ENCODE measurements at places on chromosomes 3 and 15.

GRCh38 chr3:50674349-50675178 is at the start of gene DOCK3:
TSS of gene DOCK3 (plus strand) at chr3:50674927. CDS start at chr3:50675264, 337 bp downstream.
- no peak for DNase-seq

DNA sequence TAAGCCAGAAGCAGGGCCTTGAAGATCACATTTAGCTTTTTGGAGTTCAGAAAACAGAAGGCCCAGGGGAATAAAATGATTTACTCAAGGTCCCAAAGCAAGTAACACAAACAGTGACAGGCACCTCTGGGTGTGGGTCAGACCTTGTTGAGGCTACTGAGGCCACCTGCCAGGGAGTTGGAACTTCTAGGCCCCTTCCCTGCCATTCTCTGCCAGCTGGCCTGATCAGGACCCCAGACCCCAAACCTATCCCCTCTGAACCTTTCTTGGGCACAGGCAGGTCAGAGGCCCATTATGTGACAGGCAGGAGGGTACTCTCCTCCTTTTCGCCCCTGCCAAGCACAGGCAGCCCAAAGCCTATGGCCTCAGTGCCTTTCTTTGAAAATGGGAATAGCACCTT is 49.4 kb upstream of the ATP2B2 start:
- DNase-seq = no peak

- no peak for DNase-seq
Observed at GRCh38 chr3:22039161-22039560, 288.2 kb upstream of the ZNF385D start.

GRCh38 chr15:81008312-81008711 is 7.6 kb downstream of the TLNRD1 start:
- no peak for DNase-seq

DNA sequence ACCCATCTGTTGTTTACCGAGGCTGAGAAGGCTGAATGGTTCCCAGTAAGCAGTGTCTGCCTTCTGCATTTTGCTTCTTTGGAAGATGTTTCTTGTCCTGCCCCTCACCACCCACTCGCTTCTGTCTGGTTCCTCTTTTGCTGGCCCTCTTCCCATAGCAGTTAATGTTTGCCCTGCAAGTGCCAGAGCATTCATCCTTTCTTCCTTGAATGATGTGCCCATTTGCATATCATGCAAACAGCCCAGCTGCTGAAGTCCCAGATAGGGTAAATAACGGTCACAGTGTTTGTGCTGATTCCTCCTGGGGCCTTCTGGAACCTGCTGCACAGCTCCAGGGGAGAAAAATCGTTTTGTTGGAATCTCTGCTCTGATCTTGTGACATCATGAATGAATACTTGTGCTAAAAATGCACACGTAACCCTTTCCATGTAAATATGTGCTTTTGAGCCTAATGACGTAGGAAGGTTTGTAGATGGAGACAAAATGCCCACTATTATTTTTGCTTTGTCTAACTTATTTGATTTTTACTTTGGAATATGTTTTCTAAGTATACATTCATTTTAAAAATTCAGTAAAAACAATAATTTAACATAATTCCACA is 381.0 kb downstream of the SOX2 start:
- DNase-seq = no peak
